ENCODE measurements at places on chromosomes 6 and 20.

DNA sequence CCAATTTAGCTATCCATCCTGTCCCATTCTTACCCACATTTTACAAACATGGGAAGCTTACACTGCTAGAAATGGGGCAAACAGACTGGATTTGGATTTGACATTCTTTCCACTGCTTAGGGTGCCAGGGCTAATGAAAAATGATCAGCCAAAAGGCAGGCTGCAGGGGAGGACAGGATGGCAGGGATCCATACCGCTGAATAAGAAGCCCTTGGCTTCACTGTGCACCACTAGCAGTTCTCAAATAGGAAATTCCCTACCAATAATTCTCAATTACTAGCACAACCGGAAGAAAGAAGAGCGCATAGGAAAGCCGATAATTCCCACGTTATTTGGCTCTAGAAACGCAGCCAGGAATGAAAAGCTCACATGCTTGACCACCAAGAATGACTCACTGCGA is 73.1 kb downstream of the NDUFAF5 start:
- DNase-seq: no peak

- DNase-seq: no peak
Observed at GRCh38 chr6:129345890-129346289, 364.1 kb downstream of the ARHGAP18 start.

GRCh38 chr6:27286141-27286540 is 25.9 kb downstream of the POM121L2 start:
- DNase-seq: no peak

DNA sequence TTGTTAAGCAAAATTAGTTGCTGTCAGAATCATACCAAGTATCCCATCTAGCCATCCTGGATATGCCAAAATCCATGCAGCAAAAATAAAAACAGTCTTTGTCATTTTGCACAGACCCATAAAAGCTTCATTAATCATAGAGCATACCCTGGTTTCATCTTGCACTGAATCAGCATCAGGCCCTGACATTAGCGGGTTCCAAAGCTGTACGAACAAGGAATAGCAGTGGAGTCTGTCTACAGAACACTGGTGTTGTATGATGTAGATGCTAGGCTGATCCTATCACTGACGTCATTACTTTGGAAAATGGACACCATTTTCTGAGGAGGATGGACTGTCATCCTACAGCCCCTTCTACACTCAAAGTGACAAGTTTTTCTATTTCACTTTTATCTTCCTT is 315.6 kb downstream of the ESR1 start:
- no peak for DNase-seq

DNA sequence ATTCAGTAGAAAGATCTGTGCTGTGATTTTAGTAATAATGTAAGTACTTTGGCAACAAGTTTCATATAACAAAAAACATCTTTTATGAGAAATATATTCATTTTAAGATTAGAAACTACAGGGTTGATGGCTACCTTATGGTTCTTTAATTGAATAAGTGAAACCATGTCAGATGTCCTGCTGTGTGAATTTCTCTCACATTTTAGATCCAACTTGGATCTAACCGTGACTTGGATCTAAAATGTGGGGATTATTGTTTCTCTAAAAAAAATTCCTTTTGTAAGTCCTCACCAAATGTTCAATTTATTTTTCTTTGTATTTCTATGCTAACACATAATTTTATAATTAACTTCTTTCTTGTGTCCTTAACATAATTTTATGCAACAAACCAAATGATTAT is 30.4 kb downstream of the ZC2HC1B start:
- no peak for DNase-seq

DNA sequence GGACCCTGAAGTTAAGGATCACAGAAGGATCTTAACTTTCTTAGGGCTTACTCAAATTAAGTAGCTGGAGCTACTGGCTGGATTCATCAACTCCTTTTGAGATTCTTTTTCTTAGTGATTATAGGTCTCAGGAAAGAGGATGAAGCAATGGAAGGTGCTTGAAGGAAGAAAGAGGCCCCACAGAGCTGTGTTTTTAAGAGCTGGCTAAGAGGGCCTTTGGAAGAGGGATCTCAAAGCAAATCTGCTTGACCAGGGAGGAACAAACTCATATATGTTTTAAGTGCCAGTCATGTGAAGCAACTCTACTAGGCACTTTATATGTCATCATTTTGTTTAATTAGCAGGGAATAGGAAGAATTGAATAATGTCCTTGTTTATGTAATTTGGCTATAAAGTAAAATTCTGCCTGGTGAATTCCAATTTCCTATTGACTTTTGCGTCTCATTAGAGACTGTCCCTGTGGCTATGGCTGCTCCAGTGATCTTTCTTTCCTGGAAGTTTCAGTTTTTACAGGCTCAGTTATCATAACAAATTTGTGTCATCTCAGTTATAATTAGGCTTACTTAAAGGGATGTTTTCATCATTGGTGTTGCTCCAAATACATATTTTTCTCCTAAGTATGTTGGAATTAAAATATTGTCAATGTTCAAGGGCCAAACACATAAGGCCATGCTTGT is 222.8 kb upstream of the CITED2 start:
- DNase-seq: no peak
